ENCODE measurements at places on chromosomes 6 and 20. TPM values are rescaled to one million over a fixed set of nuclear protein-coding genes. Genes with fewer than 3 reads are reported as not detected.

The CGA gene
- total RNA-seq = not detected

The CDH4 gene
- total RNA-seq = 8.8 TPM

The MAP1LC3A gene
- total RNA-seq = not detected

The SLC17A9 gene
- not detected for total RNA-seq

The EDN3 gene
- not detected for total RNA-seq

The SYNDIG1 gene
- not detected for total RNA-seq

The CCM2L gene
- total RNA-seq = 52.6 TPM

The ADRM1 gene
- total RNA-seq = 255 TPM

The SLC2A4RG gene
- total RNA-seq = 118 TPM

The CLPSL1 gene
- total RNA-seq = not detected

The PTCRA gene
- not detected for total RNA-seq

The HRH3 gene
- not detected for total RNA-seq

The GUCA1A gene
- total RNA-seq = not detected

The NOX3 gene
- not detected for total RNA-seq

The SLC32A1 gene
- not detected for total RNA-seq

The FAM83B gene
- not detected for total RNA-seq

The C20orf144 gene
- total RNA-seq = 0.20 TPM

The FGD2 gene
- total RNA-seq = 0.55 TPM

The ARFGEF3 gene
- not detected for total RNA-seq
